Keratinocyte (primary cell): ENCODE measurements at places on chromosomes 1 and 21. TPM values are rescaled to one million over a fixed set of nuclear protein-coding genes. Genes with fewer than 3 reads are reported as not detected.

The INSRR gene
- polyA plus RNA-seq: not detected in 3 replicates

The ILDR2 gene
- not detected in 3 replicates for polyA plus RNA-seq

The ITLN2 gene
- polyA plus RNA-seq: 0.22 to 0.59 TPM (median 0.39 TPM) in 3 replicates

The SHE gene
- polyA plus RNA-seq: 0.01 to 0.02 TPM (median 0.01 TPM) in 3 replicates

The P3H1 gene
- polyA plus RNA-seq: 24.4 to 34.1 TPM (median 34.0 TPM) in 3 replicates

The CRB1 gene
- 0.04 to 0.12 TPM in 2 of 3 replicates, not detected in the other for polyA plus RNA-seq

DNA sequence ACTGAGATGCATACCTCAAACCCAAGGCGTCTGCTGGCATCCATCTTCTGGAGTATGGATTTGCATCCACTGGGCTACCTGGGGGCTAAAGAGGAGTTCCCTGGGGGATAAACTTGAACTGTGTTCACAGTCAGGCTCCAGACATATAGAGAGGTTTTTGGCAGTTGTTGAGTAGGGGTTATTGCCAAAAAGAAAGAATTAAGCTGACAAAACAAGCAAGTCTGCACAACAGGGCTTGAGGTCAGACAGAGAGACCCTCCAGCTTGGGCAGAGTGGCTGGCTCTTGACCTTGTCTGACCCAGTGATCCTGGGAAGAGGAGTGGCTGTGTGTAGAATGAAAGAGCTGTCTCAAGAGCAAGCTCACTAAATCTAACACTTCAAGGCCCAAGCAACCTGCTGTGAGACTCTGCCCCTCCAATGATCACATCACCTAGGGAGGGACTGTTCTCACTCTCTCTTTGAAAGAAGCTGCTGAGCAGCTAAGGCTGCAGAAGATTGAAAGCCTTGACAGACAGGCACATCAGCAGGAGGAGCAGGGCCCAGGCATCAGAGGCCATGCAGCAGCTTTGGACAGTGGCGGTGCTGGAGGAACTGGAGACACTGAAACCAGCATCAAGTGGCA, 61.5 kb downstream of the SYT2 start:
- no peak for DNase-seq

GRCh38 chr21:17085707-17086106, 427.1 kb upstream of the CXADR start:
- DNase-seq: no peak

DNA sequence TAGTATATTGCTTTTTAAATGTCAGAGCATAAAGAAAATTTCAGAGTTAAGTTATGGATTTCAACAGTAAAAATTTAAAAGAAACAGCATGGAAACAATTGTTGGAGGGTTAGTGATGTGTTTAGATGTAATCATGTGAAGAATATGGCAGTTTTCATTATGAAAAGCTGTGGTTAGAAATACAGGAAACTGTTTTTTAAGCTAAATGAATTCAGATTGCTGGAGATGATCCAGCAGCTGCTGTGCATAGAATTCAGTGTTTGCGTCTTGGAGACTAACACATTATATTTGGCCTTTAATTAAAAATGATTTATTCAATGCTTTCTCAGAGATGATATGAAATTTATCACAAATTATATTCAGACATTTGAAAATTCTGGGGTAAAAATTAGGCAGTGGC, 273.6 kb upstream of the LRRC7 start:
- no peak for DNase-seq

DNA sequence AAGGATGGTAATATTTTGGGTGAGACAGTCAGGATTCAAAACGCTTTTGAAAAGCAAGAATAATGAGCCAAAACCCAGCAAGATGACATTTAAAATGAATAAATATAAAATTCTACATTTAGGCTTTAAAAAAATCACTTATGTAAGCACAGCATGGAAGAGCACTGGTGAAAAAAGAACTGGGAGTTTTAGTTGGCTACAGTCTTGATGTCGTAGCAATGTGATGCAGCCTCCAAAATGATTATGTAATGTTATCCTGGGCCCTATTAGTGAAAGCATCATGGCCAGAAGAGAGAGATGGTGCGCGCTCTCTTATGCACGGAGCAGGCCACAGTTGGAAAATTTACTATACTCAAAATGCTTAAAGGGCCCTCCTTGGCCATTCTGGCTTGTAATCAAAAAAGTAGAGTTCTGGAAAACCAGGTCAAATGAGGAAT, 5.1 kb downstream of the KCNJ9 start:
- no peak for DNase-seq

DNA sequence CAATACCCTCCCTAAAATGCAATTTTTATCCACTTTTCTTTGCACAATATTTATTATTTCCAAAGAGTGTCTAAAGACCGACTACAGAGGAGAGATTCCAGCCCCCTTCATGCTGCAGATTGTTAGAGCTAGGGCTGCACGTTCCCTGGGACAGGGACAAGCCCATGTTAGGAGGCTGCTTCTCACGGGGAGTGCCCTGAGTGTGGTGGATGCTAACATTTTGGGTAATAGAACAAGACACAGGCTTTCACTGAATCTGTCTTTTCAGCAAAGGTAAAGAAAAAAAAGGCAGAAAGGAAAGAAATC, 125.4 kb downstream of the RIPK4 start:
- no peak for DNase-seq

DNA sequence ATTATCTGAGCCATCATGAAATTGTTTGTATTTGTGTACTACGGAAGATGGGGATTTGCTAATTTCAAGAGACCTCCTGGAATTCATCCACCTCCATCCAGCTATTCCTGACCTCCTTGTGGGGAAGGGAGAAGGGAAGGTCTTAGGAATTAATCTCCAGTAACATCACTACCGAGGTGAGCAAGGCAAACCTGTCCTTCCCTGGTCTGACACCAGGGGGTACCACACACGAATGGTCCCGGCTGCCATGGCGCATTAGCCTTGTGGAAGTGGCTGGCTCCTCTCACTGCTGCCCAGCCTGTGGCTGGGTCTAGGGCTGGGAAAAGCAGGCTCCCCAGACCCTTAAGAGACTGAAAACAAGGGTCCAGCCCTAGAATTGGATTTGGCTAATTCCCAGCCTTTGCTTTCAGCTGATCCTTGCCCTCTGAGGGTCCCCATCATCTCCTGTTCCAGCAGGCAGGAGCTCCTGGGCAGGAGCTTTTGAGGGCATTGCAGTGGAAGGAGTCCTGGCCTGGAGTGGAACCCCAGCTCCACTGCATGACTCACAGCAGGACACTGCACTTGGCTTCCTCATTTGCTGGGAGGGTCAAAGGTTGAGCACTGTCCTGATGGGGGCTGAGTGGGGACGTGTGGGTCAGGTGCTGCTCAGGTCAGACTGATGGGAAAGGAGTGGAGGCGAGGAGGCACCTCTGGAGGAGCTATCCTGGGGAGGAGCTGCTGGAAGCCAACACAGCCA, 34.8 kb downstream of the RIMS3 start:
- no peak for DNase-seq

DNA sequence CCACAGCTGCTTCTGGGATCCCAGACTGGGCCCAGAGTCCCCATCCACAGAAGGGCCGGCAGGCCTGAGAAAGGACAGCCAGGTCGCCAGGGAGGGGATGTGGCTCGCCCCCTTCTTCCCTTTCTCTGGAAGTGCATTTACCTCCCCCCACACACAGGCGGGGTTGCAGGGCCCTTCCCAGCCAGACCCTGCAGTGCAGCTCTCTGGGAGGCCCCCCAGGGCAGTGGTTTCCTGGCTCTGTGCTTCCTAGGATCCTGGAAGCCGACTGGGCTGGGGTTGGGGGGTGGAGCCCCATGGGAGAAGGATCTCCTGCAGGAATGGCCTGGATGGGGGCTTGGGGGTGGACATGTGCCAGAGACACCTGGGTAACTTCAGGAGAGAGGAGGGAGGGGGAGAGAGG, 4.2 kb upstream of the COL6A1 start:
- DNase-seq: no peak

DNA sequence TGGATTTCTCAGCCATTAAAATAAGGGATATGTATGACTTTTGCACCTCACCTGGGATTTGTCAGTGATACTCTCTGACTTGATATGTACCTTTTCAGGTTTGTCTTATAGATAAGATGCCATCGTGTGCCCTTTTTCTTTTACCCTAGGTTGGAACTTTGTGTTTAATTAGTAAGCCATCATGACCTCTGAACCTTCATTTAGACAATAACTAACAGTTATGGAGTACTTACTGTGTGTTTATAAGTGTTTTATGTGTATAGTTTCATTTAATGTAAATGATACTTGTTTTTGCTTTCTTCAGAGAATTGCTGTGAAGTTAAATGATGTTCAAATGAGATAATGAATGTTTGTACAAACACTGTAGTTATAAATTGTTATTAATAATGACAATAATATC, 14.4 kb downstream of the HS2ST1 start:
- no peak for DNase-seq

GRCh38 chr1:52556641-52557360, 3.9 kb upstream of the TUT4 start:
- DNase-seq: no peak

- no peak for DNase-seq
Measured at GRCh38 chr1:93905051-93905450, 4.2 kb downstream of the GCLM start.
